ENCODE measurements at places on chromosomes 1 and 21.

DNA sequence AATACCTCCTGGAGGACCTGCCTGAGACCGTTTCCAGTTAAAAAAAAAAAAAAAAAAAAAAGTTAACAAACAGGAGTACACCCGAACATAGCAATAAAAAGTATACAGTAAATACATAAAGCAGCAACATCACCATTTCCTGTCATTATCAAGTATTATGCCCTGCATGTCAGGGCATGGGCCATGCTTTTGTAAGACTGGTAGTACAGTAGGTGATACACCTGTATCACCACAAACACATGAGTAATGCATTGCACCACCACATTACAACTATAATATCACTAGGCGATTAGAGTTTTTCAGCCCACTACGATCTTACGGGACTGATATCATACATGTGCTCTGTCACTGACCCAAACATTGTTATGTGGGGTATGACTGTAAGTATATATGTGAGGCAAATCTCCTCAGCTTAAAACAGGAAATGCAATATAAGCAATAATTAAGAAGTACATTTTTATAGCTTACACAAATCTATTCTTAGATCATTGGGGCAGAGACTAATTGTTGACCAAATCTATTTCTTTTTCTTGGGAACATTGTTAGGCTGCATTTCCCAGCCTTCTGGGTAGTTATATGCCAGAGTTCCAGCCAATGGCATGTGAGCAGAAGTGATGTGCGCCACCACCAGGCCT lies 98.1 kb downstream of the PLD5 start:
- no peak for DNase-seq

DNA sequence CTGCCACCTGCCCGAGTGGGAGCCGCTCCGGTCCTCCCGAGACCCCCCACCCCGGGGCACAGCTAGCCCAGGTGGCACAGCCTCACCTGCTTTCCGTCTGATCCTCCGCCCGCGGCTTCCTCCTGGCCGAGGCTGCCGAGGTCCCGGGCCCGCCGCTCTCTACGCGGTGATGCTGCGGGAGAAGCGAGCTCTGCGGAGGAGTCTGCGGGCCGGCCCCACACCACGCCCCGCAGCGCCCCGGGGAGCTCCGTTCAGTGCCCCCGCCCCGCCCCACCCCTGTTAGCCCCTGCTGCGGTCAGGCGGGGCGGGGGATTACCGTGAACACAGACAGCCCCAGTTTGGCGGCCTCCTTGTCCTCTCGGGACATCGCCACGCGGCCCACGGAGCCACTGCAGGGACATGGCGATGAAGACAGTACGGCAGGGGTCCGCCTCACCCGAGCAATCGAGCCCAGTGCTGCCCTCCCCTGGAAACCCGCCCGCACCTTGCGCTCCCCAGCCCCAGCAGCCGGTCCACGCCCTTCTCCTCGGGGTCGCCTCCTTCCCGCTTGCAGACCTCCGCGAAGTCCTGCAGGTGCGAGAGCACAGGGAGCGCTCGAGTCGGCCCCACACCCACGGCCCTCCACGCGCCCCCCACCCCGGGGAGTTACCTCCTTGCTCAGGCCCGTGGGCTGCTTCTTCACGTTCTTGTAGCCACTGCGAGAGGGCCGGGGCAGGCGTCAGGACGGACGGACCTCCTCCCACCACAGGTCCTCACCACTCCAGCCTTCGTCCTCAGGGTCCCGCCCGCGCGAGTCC lies 933 bp downstream of the C1orf35 start:
- peak; percentile 59 for DNase-seq

- DNase-seq, result no peak
Measured at GRCh38 chr1:50812346-50812745, 147.7 kb downstream of the FAF1 start.

GRCh38 chr1:223363856-223364684 lies at the start of gene SUSD4:
Gene SUSD4, minus strand, starts transcription at chr1:223364176. Its CDS starts 751 bp downstream, at chr1:223363425.
- DNase-seq, result peak; percentile 75

- no peak for DNase-seq
Measured at GRCh38 chr21:25997788-25998611, 172.6 kb downstream of the APP start.

- DNase-seq, result no peak
Measured at GRCh38 chr1:158049853-158050252, 56.4 kb downstream of the KIRREL1 start.

DNA sequence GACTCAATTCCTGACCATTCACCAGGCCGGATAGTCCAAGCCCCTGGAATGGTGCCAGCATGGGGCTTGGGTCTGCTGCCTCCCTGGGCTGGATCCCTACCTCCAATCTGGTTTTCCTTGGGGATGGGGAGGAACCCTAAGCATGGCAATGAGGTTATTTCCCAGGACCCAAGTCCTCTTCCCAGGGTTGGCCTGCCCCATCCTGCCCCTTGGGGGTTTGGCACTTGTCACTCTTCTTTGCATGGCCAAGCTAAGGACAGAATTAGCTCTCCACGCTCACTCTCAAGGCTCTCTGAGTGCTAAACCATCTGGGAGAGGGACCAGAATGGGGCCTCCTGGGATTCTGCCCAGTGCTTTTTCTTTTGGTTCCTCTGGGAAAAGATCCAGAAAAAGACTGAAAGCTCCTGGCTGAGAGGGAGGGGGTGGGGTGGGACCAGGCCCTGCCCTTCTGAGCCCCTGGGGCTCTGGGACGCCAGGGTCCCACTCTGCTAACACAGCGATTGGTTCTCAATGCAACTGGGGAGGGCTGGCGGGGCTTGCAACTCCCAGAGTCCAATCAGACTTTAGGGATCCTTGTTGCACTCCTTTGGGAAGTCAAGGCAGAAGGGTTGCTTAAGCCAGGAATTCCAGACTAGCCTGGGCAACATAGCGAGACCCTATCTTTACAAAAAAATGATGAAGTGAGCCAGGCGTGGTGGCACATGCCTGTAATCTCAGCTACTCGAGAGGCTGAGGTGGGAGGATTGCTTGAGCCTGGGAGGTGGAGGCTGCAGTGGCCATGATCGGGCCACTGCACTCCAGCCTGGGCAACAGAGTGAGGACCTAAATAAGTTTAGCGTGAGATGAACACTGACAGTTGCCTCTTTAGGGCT lies 52.7 kb downstream of the DHRS3 start:
- DNase-seq, result no peak

DNA sequence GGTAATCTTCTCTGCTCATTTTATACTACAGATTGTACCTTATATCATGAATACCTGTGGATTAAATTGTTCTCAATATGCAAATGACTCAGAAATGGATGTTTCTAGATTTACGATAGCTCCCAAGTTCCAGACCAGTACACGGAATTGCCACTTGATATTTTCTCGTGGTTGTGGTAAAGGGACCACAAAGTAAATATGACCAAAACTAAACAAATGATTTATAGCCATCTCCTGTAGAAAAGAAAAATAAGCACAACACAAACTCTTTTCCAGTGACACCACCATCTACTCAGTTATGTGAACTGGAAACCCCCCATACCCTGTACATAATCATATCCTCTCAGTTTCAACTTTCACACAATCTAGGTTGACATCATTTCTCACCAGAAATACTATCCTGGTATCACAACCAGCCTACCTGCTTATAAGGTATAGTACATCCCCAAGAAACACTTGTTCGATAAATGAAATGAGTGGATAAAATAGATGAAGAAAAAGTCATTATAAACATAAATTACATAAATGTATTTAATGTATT lies 172.3 kb downstream of the ADGRL4 start:
- no peak for DNase-seq

GRCh38 chr21:43274946-43275310 lies 106.1 kb downstream of the CRYAA start:
- DNase-seq, result no peak
